Glutamatergic neuron (in vitro differentiated cells): ENCODE measurements at places on chromosomes 12 and 14.
A peak's percentile ranks its signal among the peaks of the same experiment; 100 is the strongest.

GRCh38 chr12:31525496-31526157 lies 65.3 kb downstream of the DENND5B start:
- H3K36me3 ChIP-seq, result no peaks in the 10 kb centered on the region
- H3K27me3 ChIP-seq, result no peaks in the 10 kb centered on the region
- peaks cover 6% of the 10 kb centered on the region for H3K4me1 ChIP-seq
- no peak for DNase-seq
- H3K27ac ChIP-seq, result no peak overlapping the region

DNA sequence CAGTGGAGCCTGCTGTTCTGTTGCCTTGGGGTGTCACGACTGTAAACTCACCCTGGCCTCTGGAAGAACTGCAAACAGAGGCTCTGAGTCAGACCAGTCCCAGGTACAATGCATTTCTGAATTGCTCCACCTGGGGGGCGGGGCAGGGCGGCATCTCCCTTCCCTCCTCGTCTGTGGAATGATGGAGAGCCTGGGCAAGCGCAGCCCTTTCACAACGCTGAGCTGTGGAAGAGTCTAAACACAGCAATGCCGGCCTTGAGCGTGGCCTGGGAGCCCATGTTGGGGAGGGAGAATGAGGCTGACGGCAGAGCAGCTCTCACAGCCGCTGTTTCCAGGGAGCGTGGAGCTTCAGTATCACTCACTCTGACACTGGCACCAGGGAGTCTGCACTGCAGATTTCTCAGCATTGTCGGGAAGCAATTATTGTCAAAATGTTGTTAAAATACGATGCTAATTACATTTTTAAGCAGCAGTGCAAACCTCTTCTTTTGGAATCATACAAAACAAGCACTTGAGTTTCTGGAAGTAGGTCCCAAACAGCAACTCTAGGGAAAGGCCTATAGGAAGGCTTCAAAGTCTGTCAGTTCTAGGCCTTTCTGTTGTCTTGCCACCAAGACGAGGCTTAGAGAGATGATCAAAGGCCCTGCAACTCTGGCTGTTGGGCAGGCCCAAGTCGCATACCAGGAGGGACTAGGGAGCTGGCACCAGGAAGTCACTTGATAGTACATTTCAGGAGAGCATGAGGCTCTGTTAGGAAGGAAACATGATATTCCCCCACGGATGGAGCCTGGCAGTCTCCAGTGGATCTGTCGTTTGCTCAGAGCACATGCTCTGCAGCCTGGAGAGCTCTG lies 244.0 kb upstream of the FKBP4 start:
- peaks cover under 1% of the 10 kb centered on the region for H3K4me1 ChIP-seq
- no peak overlapping the region for H3K4me3 ChIP-seq
- DNase-seq, result no peak

GRCh38 chr14:100846309-100846859 lies 20.5 kb downstream of the MEG3 start:
- no peak overlapping the region for H3K4me3 ChIP-seq
- DNase-seq, result no peak
- no peak overlapping the region for H3K27ac ChIP-seq

GRCh38 chr14:97021571-97022168 lies 224.5 kb downstream of the VRK1 start:
- peaks cover 14% of the 10 kb centered on the region for H3K4me1 ChIP-seq
- H3K27me3 ChIP-seq, result no peaks in the 10 kb centered on the region
- no peak overlapping the region for H3K4me3 ChIP-seq
- DNase-seq, result no peak
- H3K27ac ChIP-seq, result no peak overlapping the region

DNA sequence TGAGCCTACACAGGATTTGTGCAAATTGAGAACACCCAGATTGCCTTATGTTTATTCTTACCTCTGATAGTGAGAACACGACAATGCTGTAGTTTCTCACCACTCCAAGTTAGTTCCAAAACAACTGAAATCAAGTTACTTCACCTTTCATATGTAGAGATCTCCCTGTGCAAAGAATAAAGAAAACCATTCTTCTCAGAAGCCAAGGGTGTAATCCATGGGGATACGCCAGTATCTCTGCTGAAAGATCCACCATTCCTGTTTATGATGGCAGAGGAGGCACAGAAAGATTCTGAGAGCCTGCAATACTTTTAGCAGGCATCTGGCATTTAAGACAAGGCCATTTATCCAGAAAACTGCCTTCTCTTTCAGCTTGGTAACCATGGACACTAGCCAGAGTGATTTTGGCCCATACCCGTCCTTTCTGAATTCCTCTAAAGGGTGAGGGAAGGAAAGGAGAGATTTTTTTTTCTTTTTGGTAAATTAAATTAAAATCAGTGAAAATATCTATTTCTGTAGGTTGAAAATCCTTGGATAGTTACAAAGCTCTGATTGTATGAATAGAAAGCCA lies 355.4 kb upstream of the FAR2 start:
- H3K36me3 ChIP-seq, result no peaks in the 10 kb centered on the region
- DNase-seq, result no peak
- H3K27ac ChIP-seq, result no peak overlapping the region
- H3K4me1 ChIP-seq, result no peaks in the 10 kb centered on the region

DNA sequence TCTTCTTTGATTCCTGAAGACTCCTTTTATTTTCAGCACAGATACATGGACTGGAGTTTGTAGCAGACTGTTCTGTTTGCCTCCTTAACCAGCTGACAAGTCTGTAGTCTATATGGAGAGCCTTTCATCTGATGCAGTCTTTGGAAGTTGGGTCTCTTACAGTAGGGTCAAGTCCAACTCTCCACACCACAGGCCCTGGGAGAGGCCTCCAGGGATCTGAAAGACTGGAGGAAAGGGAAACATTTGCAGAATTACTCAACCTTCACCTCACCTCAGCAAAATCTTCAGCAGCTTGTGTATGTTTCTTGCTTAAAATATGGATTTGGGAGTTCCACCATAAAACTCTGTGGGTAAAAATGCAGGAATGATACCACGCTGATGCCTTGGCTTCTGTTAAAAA lies 188.4 kb downstream of the MSRB3 start:
- DNase-seq, result no peak
- H3K27ac ChIP-seq, result no peak overlapping the region

DNA sequence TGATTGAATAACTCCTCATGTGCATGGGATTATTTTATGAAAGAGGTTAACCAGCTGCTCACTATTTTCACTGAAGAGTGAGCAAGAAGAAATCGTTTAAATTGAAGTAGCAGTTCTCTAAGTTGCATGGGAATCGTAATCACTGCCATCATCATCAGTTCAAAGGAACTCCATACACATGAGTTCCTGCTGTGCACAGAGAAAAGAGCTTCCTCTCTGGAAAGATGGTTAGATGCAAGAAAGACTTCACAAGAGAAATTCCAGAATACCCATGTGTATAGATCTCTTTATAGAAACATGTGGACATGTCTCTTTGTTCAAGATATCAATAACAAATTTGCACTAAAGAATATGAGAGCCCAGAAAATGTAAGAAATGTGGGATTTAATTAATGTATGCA lies 291.3 kb downstream of the PDZRN4 start:
- no peak for DNase-seq
- no peak overlapping the region for H3K4me3 ChIP-seq
- no peaks in the 10 kb centered on the region for H3K36me3 ChIP-seq
- H3K27ac ChIP-seq, result no peak overlapping the region

- H3K27me3 ChIP-seq, result peaks cover 8% of the 10 kb centered on the region
- H3K4me1 ChIP-seq, result no peaks in the 10 kb centered on the region
- H3K36me3 ChIP-seq, result peaks cover 8% of the 10 kb centered on the region
- no peak for DNase-seq
Measured at GRCh38 chr14:94469261-94469660, 6.7 kb downstream of the SERPINA9 start.

DNA sequence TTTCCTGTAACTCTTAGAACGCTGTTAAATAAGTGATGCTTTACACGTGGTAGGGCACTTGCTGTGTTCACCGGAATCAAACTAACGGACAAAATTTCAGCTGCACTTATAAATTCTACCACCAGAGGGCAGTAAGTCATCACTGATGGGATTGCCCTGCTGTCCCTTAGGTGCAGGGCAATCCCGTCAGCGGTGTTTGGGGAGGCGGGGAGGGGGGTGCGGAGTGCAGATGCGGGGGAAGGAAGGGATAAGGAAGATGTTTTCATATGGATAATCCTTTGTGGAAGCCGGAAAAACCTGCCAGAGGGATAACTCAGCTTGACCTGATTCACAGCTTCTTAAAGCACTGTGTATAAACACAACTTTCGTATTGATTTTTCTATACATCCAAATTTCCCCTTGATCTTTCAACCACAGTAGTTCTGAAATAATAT lies 21.7 kb upstream of the SLC10A1 start:
- H3K4me3 ChIP-seq, result no peak overlapping the region
- no peak overlapping the region for H3K27ac ChIP-seq
- H3K27me3 ChIP-seq, result no peaks in the 10 kb centered on the region
- H3K4me1 ChIP-seq, result no peaks in the 10 kb centered on the region
- peak; percentile 48 for DNase-seq
